ENCODE measurements at places on chromosomes 4 and X. TPM values are rescaled to one million over a fixed set of nuclear protein-coding genes. Genes with fewer than 3 reads are reported as not detected.

The CXCL10 gene
- 0.42 TPM for total RNA-seq

The ASMT gene
- 0.73 TPM for total RNA-seq

The SH3D19 gene
- total RNA-seq: not detected

The RBM46 gene
- total RNA-seq: not detected

The WDR45 gene
- 48.7 TPM for total RNA-seq

The YIPF6 gene
- 8.5 TPM for total RNA-seq

The CPE gene
- total RNA-seq: 0.10 TPM

The FRG2 gene
- not detected for total RNA-seq

The BMP15 gene
- not detected for total RNA-seq

The TTC29 gene
- total RNA-seq: not detected

The RBMXL3 gene
- not detected for total RNA-seq

The RNF212 gene
- 3.1 TPM for total RNA-seq

The MAOB gene
- 0.10 TPM for total RNA-seq

The ERVMER34-1 gene
- under 0.01 TPM for total RNA-seq

The SMR3B gene
- total RNA-seq: not detected

The CXorf49 gene
- not detected for total RNA-seq

The SLC6A14 gene
- not detected for total RNA-seq

The NKX3-2 gene
- not detected for total RNA-seq

The GJB1 gene
- not detected for total RNA-seq

The HPRT1 gene
- total RNA-seq: 16.6 TPM

The TLR10 gene
- 2.5 TPM for total RNA-seq

The FAM53A gene
- total RNA-seq: 2.2 TPM

The SLC35A2 gene
- total RNA-seq: 8.5 TPM

The HS3ST1 gene
- 0.10 TPM for total RNA-seq

The PFKFB1 gene
- total RNA-seq: 0.42 TPM

The TRPC5OS gene
- 0.10 TPM for total RNA-seq

The INTU gene
- 0.10 TPM for total RNA-seq

The BBS12 gene
- 1.3 TPM for total RNA-seq

The FGF16 gene
- total RNA-seq: not detected

The NMU gene
- total RNA-seq: not detected

The DSPP gene
- total RNA-seq: not detected

The PHOX2B gene
- 0.10 TPM for total RNA-seq

The NAT8L gene
- total RNA-seq: 0.10 TPM

The ETDB gene
- total RNA-seq: not detected

The PLAC8 gene
- total RNA-seq: 354 TPM

The FAM133A gene
- total RNA-seq: not detected

The RAB41 gene
- not detected for total RNA-seq

The ADH1B gene
- total RNA-seq: not detected

The NDP gene
- total RNA-seq: not detected

The SMC1A gene
- total RNA-seq: 27.6 TPM

The GAGE12H gene
- total RNA-seq: not detected

The NOCT gene
- total RNA-seq: 69.6 TPM

The OTUD5 gene
- 56.1 TPM for total RNA-seq

Measured in mononuclear cell (primary cell).